ENCODE measurements at places on chromosomes 7 and 10.

DNA sequence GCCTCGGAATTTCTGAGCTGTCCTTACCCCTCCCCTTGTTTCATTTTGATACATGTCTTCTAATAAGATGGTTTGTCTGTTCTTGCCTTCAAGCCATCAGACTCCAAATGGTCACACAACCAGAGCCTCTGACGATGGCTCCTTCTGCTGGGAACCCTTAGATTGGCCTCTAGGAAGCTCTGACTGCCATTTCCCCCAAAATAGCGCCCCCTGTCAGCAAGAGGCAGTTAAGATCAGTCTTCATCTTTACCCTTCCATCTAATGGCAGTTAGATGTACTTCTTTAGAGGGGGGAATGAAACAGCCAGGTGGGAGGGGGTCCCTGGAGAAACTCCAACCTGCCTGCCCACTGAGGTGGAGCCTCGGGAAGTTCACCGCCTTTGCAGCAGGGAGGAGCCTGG is 85.8 kb upstream of the GPR22 start:
- DNase-seq, result peak; percentile 25

GRCh38 chr7:43626695-43627094 is 43.8 kb downstream of the STK17A start:
- DNase-seq, result no peak

DNA sequence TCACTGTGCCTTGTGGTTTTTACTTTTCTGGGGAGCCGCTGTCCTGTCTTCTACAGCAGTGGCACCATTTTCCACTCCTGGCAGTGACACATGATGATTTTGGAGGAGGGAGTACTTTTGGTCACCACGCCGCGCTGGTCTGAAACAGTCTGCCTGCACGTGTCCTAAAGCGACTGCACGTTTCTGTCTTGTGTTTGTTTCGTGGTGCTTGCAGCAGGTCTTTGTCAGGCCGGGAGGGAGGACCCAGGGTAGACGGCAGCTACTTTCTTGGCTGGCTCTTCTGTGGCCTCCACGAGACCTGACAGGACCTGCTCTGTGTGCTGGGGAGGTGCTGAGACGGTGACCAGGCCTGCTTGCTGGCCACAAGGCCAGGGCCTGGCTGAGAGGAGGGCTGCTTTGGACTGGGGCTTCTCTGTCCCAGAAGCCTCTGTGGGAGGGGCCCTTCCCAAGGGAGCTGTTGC is 82.0 kb downstream of the GLRX3 start:
- no peak for DNase-seq

DNA sequence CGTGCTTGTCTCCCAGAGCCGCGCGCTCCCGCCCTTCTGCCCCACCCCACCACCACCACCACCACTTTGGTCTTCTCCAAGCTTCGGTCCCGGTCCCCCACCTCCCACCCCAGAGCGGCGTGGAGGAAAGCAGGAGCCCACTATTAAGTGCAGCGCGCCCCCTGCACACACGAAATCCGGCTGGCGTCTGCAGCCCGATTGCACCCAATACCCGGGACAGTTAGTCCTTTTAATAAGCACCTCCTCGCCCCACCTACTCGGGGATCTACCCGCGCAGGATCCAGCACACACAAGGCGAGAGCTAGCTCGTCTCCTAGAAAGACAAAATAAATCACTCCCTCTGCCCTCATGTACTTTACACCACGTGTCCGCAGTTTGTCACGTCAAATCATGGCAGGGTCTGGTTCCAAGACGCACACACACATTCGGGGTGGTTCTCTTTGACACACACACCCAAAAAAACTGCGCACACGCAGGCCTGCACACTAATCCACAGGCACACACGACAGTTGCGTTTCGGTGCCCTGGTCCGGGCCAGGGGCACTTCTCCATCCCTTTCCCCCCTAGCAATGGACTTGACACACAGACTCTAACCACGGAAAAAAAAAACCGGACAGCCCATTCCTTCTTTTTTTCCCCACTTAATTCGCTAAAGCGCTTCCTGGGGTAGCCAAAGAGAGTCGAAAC is 1.6 kb downstream of the SFMBT2 start:
- peak; percentile 61 for DNase-seq

DNA sequence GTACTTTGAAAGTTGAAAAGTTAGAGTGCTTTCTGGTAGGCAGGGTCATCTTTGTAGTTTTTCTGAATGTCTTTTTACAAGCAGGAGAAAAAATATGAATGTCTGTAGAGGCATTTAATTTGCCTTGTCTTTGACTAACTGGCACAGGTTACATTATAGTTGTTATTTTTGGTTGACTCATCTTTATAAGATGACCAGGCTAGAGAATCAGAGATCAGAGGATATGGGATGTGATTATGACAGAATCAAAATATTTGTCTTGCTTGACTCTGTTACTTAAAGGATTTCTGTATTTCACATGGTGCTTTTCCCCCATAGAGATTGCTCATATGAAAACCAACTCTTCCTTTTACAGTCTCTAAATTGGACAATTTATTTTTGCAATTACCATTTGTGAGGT is 2.4 kb downstream of the ZMYND11 start:
- DNase-seq, result no peak

- no peak for DNase-seq
Observed at GRCh38 chr7:101179117-101179516, 976 bp downstream of the NAT16 start.

GRCh38 chr10:101682172-101682825 is 12.7 kb downstream of the FBXW4 start:
- no peak for DNase-seq

GRCh38 chr10:131802996-131803395 is 97.8 kb upstream of the PPP2R2D start:
- no peak for DNase-seq

- DNase-seq, result peak; percentile 41
Observed at GRCh38 chr10:7853226-7853842, 35.0 kb downstream of the TAF3 start.

DNA sequence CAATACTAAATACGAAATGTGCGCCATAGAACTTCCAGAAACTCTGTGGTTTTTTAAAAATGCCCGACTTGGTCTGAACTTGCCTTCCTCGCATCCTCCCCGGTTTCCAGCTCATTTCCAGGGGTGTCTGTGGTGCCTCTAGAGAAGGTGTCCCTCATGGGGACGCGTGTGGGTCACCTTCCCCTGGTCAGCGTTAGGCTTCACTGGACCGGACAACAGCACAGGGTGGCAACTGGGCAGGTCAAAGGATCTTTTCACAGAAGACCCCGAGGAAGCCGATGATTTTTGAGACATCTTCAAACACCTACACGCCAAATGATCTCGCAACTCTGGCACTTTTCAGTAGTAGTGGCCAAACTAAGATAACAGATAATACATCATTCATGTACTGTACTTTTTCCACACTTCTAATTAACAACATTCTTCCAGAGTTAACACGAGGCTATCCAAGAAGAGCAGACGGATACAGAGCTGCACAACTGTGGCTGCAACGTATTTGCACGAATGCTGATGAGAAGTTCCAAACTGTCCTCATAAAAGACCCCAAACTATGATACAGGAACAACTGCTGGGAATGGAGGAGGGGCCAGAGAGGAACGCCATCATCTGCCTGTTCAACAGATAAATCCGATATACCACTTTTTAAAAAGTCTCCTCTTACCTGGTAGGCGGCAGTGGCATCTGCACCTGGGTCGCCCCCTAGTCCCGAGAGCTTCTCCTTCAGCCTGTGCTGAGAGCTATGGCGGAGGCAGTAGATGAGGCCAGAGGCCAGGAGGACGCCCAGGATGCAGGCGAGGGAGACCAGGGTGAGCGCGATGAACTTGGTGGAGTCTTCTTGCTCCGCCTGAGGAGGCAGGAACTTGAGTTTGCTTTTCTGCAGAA is 345.5 kb downstream of the DNAJB6 start:
- DNase-seq, result no peak

GRCh38 chr7:82625377-82625776 is 181.8 kb upstream of the CACNA2D1 start:
- DNase-seq, result no peak

DNA sequence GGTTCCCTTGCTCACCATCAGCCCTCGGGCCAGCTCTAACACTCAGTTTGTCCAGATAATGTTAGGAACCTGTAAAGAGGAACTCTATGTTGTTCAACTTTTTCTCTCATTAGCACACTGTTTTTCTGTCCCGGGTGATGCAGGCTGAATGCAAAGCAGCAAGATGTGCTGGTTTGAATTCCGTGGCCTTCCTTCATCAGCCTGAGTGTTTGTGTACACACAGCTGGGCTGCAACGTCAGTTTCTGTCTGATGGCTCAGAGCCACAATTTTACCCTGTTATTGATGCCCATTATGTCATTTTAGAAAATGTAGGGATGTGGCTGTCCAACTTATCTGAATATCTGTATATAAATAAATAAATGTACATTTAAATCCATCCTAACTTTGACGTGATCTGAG is 152.0 kb downstream of the PLPP4 start:
- DNase-seq, result no peak

GRCh38 chr7:98855610-98856422 is 14.0 kb downstream of the TMEM130 start:
- DNase-seq, result no peak

DNA sequence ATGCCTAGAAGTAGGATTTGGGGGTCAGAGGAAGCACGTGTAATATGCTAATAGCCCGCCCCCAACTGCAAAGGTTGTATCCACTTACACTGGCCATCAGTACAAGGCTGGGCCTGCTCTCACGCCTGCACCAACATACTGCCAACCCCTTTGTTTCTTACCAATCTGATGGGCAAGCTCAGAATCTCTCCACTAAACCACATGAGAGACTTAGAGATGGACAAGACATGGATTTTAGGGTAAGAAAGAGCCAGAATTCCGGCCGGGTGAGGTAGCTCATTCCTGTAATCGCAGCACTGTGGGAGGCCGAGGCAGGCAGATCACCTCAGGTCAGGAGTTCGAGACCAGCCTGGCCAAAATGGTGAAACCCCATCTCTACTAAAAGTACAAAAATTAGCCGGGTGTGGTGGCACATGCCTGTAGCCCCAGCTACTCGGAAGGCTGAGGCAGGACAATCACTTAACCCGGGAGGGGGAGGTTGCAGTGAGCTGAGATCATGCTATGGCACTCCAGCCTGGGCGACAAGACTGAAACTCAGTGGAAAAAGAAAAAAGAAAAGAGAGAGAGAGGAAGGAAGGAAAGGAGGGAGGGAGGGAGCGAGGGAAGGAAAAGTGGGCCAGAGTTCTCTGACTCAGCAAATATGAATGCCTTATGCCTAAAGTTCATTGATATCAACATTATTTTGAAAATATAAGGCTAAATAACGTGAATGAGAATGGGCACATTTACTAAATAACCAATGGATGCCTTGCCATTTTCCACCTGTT is 162.2 kb downstream of the SLIT1 start:
- no peak for DNase-seq
